Naive thymus-derived CD8-positive, alpha-beta T cell (primary cell): ENCODE measurements at places on chromosomes 7 and 10. TPM values are rescaled to one million over a fixed set of nuclear protein-coding genes. Genes with fewer than 3 reads are reported as not detected.

- no peaks in the 10 kb centered on the region for H3K27me3 ChIP-seq
- peaks cover 6% of the 10 kb centered on the region for H3K4me1 ChIP-seq
- no peak overlapping the region for H3K4me3 ChIP-seq
- DNase-seq, result no peak
These were observed 227.7 kb downstream of the KCNMA1 start for GRCh38 chr10:77409697-77410471.

DNA sequence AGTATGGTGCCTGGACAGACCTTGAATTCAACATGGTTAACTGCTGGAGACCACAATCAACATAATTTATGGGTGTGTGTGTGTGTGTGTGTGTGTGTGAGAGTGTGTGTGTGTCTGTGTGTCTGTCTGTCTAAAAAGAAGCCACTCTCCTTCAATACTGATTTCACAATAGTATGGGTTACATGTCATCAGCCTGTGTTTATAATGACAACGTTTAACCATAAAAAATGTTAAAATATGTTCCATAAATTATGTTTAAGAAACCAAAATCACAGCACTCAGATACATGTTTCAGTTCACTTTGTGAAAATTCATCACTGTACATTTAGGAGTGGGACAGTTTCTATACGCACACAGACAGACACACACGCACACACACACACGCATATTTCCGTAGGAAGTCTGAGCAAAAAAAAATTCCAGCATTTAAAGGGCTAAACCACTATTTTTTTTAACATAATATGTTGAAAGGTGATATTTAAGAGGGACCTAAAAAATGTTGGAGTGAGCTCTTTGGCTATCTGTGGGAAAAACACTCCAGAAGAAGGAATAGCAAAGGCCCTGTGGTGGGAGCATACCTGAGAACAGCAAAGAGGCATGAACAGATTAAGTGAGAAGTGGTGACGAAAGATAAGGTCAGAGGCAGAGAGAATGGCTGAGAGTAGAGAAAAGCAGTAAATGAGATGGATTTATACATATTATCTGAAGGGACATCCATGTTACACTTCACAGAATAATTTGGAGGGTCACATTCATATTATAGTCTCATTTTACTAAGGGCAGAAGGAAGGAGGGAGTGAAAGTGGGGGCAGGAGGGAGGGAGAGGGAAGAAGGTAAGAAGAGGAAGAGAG, 10.9 kb downstream of the PDZD8 start:
- H3K36me3 ChIP-seq, result no peaks in the 10 kb centered on the region
- H3K27ac ChIP-seq, result no peak overlapping the region
- no peak overlapping the region for H3K4me3 ChIP-seq
- H3K4me1 ChIP-seq, result peaks cover 48% of the 10 kb centered on the region
- no peak for DNase-seq

DNA sequence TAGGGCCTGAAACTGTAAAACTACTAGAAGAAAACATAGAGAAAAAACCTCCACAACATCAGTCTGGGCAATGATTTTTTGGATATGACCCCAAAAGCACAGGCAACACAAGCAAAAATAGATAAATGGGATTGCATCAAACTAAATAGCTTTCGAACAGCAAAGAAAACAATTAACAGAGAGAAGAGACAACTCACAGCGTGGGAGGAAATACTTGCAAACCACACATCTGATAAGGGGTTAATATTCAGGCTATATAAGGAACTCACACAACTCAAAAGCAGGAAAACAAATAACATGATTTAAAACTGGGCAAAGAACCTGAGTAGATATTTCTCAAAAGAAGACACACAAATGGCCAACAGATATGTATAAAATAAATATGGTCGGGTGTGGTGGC, 7.7 kb upstream of the GSTK1 start:
- no peak overlapping the region for H3K27ac ChIP-seq
- H3K27me3 ChIP-seq, result no peaks in the 10 kb centered on the region
- H3K4me1 ChIP-seq, result peaks cover 76% of the 10 kb centered on the region
- peaks cover 16% of the 10 kb centered on the region for H3K36me3 ChIP-seq
- no peak for DNase-seq

DNA sequence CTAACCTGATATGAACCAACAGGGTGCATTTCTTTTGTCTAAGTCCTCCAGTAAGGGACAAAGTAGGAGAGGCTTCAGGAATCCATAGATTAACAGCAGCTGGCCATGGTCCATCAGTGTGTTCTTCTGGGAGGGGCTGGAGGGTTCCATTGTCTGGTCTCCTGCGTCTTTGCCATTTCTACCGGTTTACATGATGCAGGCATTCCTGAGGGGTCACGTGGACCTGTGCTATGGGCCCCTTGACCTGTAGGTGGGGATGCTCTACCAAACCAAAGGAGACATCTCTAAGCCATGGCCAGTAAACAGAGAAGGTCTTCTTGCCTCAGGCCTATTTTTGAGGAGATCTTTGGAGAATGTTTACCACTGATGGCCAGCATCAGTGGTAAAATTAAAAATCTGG, 28.7 kb upstream of the HABP2 start:
- no peaks in the 10 kb centered on the region for H3K27me3 ChIP-seq
- DNase-seq, result no peak
- H3K4me3 ChIP-seq, result no peak overlapping the region
- no peaks in the 10 kb centered on the region for H3K36me3 ChIP-seq
- no peak overlapping the region for H3K27ac ChIP-seq

- H3K4me1 ChIP-seq, result peaks cover 25% of the 10 kb centered on the region
- H3K4me3 ChIP-seq, result no peak overlapping the region
- H3K27me3 ChIP-seq, result peaks cover 6% of the 10 kb centered on the region
- no peak overlapping the region for H3K27ac ChIP-seq
These were observed 6.0 kb downstream of the NODAL start for GRCh38 chr10:70435241-70436085.

- no peaks in the 10 kb centered on the region for H3K36me3 ChIP-seq
- peaks cover 1% of the 10 kb centered on the region for H3K27me3 ChIP-seq
- H3K4me1 ChIP-seq, result no peaks in the 10 kb centered on the region
These were observed 156.5 kb upstream of the CHST15 start for GRCh38 chr10:124249812-124250432.

GRCh38 chr10:78689584-78689935, 379.2 kb upstream of the ZMIZ1 start:
- peaks cover 3% of the 10 kb centered on the region for H3K27me3 ChIP-seq
- no peaks in the 10 kb centered on the region for H3K4me1 ChIP-seq
- DNase-seq, result no peak
- no peak overlapping the region for H3K27ac ChIP-seq

- H3K4me3 ChIP-seq, result no peak within 1 kb of the TSS
- no peak within 1 kb of the TSS for H3K27ac ChIP-seq
- no peaks in the 10 kb centered on the region for H3K4me1 ChIP-seq
- no peaks in the 10 kb centered on the region for H3K36me3 ChIP-seq
- H3K27me3 ChIP-seq, result no peaks in the 10 kb centered on the region
- no peak for DNase-seq
These were observed at the start of gene RBP3 for GRCh38 chr10:47348138-47348651. Gene RBP3, plus strand, starts transcription at chr10:47348363. Its CDS starts 122 bp downstream, at chr10:47348485.

DNA sequence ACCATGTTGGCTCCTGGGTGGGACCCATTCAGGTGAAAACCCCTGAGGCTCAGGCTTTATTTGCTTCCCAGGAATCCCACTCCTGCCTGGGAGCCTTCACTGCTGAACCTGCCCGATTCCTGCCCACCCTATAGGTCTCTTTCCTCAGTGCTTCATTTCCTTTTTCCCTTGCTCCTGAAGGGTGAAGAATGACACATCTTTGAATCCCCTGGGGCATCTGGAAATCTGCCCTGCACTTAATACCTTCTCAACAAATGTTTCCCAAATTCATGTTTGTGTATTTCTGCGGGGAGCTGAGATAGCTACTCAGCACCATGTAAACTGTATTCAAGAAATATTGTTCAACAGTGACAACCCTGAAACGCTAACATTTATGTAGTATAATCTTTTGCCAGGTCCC, 10.3 kb upstream of the PCBD1 start:
- no peak overlapping the region for H3K4me3 ChIP-seq
- DNase-seq, result no peak
- no peaks in the 10 kb centered on the region for H3K4me1 ChIP-seq
- no peaks in the 10 kb centered on the region for H3K27me3 ChIP-seq
- H3K27ac ChIP-seq, result no peak overlapping the region
- no peaks in the 10 kb centered on the region for H3K36me3 ChIP-seq

GRCh38 chr10:89683883-89684282, 17.5 kb upstream of the KIF20B start:
- no peak for DNase-seq
- H3K4me1 ChIP-seq, result peaks cover 3% of the 10 kb centered on the region
- no peak overlapping the region for H3K27ac ChIP-seq
- H3K4me3 ChIP-seq, result no peak overlapping the region
- peaks cover 22% of the 10 kb centered on the region for H3K27me3 ChIP-seq
- no peaks in the 10 kb centered on the region for H3K36me3 ChIP-seq

DNA sequence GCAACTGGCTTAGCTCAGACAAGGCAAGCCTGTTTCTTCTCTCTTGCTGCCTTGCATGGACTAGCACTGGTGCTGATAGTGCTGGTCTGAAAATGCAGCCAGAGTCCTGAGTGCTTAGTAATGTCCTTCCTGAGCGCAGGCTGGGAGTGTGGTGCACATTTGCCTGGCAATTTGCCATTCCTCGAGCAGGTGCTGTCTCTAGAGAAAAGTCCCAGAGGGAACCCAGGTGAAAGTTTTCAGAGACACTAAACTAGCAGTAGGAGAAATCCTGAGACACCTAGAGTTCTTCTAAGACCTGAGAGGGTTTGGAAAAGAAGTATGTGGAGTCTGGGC, 1.9 kb downstream of the SFTPD start:
- DNase-seq, result no peak
- H3K4me3 ChIP-seq, result no peak overlapping the region
- no peaks in the 10 kb centered on the region for H3K36me3 ChIP-seq
- H3K27me3 ChIP-seq, result peaks cover 5% of the 10 kb centered on the region

DNA sequence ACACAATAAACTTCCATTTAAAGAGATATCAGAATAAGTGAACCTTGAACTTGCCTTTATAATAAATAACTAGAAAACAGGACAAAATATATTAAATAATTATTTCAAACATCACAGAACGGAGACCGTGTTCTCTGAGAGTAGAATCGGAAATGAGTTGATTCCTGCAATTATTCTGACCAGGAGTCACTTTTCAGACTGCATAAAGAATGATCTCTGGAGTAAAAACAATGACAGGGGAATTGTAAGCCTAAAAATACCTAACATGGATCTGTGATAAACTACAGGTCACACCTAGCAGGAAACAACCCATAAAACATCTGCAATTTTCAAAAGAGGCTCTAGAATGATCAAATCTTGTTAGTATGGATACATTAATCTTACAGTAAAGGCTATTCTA, 577.5 kb upstream of the SORCS1 start:
- no peaks in the 10 kb centered on the region for H3K36me3 ChIP-seq
- no peak for DNase-seq
- H3K4me1 ChIP-seq, result no peaks in the 10 kb centered on the region
- H3K4me3 ChIP-seq, result no peak overlapping the region
- no peaks in the 10 kb centered on the region for H3K27me3 ChIP-seq
- no peak overlapping the region for H3K27ac ChIP-seq

- no peaks in the 10 kb centered on the region for H3K4me1 ChIP-seq
- no peak overlapping the region for H3K4me3 ChIP-seq
- H3K27me3 ChIP-seq, result no peaks in the 10 kb centered on the region
- H3K27ac ChIP-seq, result no peak overlapping the region
These were observed 845.6 kb upstream of the AUTS2 start for GRCh38 chr7:68752485-68753178.

Gene AGAP9
- 9.0 TPM for total RNA-seq

Gene C10orf105
- 0.21 TPM for total RNA-seq

Gene GBX1
- total RNA-seq, result not detected

Gene LRRD1
- 0.18 TPM for total RNA-seq

Gene TCERG1L
- not detected for total RNA-seq

Gene OR6B1
- not detected for total RNA-seq

Gene AKR1B15
- not detected for total RNA-seq

Gene FAM237B
- not detected for total RNA-seq
